ENCODE measurements at places on chromosomes 3 and 15. TPM values are rescaled to one million over a fixed set of nuclear protein-coding genes. Genes with fewer than 3 reads are reported as not detected.

Gene ZMYND10
- polyA plus RNA-seq = 1.3 TPM

- no peak for DNase-seq
Observed at GRCh38 chr15:82697735-82698407, 11.8 kb downstream of the AP3B2 start.

DNA sequence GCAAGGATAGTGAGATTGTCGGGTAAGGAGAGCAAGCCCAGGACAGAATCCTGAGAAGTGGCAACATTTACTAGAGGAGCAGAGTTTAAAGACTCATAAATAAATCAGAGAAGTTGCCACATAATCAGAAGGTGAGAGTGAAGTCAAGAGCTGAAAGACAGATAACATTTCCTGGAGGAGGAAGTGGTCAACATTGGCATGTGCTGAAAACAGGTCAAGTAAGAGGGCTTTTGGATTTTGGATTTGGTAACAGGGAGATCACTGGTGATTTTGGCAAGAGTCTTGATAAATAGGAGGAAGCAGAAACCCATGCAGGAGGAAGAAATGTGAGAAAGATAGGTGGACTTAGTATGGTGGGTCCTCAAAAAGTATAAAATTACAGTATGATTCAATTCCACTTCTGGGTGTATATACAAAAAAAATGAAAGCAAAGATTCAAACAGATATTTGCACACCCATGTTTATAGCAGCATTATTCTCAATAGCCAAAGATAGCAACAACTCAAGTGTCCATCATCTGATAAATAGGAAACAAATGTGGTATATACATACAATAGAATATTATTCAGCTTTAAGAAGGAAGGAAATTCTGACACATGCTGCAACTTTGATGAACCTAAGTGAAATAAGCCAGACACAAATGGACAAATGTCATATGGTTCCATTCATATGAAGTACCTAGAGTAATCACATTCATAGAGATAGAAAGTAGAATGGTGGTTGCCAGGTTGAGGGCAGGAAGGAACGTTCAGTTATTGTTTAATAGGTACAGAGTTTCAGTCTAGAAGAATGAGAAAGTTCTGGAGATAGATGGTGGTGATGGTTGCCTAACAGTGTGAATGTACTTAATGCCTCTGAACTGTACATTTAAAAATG is 27.3 kb upstream of the MBNL1 start:
- no peak for DNase-seq

DNA sequence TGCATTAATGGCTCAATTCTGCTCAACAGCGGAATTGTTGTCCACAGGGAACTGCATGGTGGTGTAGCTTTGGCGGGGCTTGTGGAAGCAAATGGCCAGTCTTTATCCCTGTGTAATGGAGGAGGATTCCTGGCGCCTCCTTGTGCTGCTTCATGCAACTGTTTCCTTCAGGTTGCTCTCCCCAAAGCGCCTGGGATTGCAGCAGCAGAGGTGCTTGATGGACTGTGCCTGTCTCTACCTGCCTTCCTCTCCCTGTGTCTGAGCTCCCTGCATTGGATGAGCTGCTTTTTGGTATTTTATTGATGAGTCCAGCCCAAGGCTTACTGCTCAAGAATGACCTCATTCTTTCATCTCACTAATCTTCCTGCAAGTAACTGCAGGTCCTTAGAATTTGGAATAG is 72.9 kb upstream of the NDN start:
- DNase-seq = no peak

DNA sequence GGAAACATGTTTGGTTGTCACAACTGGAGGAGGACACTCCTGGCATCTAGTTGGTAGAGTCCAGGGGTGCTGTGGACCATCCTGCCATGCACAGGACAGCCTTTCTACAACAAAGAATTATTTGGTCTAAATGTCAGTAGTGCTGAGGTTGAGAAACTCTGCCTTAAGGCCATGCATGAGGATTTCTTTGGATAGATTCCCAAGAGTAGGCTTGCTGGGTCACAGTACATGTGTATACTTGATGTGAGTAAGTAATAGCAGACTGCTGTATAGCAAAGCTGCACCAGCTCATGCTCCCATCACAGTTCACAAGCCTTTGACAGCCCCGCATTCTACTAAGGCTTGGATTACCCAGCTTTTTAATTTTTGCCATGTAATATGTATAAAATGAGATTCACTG is 151.3 kb downstream of the MFSD1 start:
- no peak for DNase-seq

- DNase-seq = no peak
Observed at GRCh38 chr15:57996561-57996960, 69.0 kb downstream of the ALDH1A2 start.
